ENCODE measurements at places on chromosomes 6 and 20.

- no peak for DNase-seq
These were observed 188.2 kb downstream of the FNDC1 start for GRCh38 chr6:159357211-159357915.

GRCh38 chr6:147891671-147892070, 383.2 kb downstream of the SAMD5 start:
- no peak for DNase-seq

GRCh38 chr20:31713312-31714273, 9.1 kb downstream of the BCL2L1 start:
- DNase-seq = no peak

DNA sequence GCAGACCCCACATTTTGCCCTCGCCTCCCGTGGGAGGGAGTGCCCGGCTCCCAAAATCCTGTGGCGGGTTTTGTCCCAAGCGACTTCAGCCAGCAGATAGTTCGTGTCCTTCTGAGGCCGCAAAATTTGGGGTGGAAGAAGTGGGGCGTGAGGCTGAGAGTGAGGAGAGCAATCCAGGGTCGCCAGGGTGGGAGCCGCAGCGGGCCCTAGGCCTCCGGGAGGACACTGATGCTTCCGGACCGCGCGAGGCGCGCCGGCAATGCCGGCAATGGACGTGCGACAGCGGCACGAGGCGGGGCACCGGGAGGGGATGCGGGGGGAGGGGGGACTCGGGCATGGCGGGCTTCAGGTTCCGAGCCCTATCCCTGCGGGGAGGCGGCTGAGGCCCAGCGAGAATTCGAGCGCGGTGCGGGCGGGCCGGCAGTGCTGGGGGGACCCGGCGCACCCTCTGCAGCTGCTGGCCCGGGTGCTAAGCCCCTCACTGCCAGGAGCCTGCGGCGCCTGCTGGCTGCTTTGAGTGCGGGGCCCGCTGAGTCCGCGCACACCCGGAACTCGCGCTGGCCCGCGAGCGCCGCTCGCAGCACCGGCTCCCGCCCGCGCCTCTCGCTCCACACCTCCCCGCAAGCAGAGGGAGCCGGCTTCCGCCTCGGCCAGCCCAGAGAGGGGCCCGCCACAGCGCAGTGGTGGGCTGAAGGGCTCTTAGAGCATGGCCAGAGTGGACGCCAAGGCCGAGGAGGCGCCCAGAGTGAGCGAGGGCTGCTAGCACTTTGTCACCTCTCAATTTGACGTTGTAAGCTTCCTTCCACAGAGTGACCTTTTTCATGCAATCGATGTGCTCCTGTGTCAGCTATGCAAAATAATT, 143.8 kb downstream of the LPA start:
- DNase-seq = peak; percentile 80

GRCh38 chr20:17012546-17013226, 214.2 kb upstream of the PCSK2 start:
- no peak for DNase-seq
